Osteoblast (primary cell): ENCODE measurements at places on chromosomes 16 and 17. TPM values are rescaled to one million over a fixed set of nuclear protein-coding genes. Genes with fewer than 3 reads are reported as not detected.

- DNase-seq: peak; percentile 35
Observed at GRCh38 chr16:4401510-4401909, 14.9 kb downstream of the CORO7 start.

Gene TMEM219
- 74.3 and 84.0 TPM in 2 replicates for total RNA-seq

Gene NOMO2
- total RNA-seq: 92.5 and 106 TPM in 2 replicates

DNA sequence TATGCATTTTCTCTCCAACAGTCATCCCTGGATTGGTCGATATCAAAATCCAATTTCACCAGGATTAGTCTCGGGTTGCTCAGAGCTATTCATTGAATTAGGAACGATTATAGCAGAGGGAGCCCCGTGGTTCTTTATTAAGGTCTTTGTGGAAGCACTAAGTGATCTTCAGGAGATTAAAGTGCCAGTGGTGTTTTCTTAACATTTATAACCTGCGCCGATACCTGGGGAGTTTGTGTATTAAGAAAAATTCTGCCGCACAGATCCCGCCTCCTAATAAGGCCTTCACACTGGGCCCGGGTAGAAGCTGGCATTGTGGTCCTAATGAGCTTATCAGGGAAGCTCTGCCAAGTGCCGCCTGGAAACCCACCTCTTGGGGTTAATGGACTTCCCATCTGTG, 238.7 kb downstream of the RBFOX1 start:
- peak; percentile 45 for DNase-seq

GRCh38 chr17:47224966-47225365, 15.8 kb downstream of the MYL4 start:
- DNase-seq: peak; percentile 55

GRCh38 chr17:69574257-69575197, 160.0 kb downstream of the MAP2K6 start:
- DNase-seq: no peak

DNA sequence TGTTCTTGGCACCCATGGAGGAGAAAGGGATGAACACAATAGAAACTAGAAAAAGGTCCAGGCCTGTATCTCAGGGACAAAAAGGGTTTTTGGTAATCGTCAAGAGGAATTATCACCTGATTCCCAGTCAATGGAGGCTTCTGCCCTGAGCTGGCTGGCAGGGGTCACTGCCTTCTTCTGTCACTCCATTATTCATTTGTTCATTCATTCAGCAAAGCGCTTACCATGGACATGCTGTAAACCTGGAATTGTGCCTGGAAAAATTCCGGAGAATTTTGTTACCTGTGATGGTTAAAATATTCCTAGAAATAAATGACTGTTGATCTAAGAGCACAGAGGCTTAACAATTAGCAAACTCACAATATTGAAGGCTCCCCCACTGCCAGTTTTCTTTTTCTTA, 212.3 kb downstream of the SHISA9 start:
- no peak for DNase-seq

Gene WSCD1
- not detected in 2 replicates for total RNA-seq

DNA sequence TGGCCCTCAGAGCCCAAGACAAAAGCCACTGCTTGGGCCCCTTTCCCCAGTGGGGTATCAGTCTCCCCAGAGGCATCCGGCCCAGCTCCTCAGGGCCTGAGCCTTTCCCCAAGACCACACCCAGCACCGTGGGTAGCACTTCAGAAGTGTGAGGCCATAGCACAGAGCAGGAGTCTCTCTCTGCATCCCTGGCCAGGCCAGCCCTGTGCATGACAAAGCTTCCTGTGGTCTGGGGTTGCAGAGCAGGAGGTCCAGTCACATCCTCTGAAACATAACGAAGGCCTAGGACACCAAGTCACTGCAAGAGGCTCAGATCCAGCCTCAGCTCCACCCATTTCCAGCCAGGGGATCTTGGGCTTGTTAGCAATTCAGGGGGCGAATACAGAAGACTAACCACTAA, 56.8 kb upstream of the ZNF423 start:
- no peak for DNase-seq

GRCh38 chr16:82024316-82024715, 10.7 kb upstream of the HSD17B2 start:
- no peak for DNase-seq

Gene FN3KRP
- total RNA-seq: 10.1 and 13.8 TPM in 2 replicates

GRCh38 chr16:10318798-10319500, 66.9 kb upstream of the ATF7IP2 start:
- DNase-seq: no peak

Gene MPP2
- total RNA-seq: 0.59 and 0.72 TPM in 2 replicates

Gene ZFP3
- total RNA-seq: 3.5 and 3.6 TPM in 2 replicates

DNA sequence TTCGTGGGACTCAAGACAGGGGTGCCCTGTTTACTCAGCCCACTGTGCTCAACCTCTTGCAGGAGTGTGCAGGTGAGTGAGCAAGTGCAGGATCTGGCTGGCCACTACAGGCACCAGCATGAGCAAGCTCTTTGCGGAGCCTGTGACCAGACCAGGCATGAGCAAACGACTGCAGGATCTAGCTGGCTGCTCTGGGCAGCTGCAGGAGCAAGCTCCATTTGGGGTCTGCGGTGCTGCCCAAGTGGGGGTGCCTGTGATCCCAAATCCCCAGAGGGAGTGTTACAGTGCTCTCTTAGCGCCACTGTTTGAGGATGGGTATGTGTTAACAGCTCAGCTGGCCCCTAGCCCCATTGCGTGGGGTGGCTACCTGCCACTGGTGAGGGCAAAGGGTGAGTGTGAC, 2.4 kb downstream of the USP6 start:
- DNase-seq: no peak

Gene SLC38A8
- total RNA-seq: not detected in 2 replicates

DNA sequence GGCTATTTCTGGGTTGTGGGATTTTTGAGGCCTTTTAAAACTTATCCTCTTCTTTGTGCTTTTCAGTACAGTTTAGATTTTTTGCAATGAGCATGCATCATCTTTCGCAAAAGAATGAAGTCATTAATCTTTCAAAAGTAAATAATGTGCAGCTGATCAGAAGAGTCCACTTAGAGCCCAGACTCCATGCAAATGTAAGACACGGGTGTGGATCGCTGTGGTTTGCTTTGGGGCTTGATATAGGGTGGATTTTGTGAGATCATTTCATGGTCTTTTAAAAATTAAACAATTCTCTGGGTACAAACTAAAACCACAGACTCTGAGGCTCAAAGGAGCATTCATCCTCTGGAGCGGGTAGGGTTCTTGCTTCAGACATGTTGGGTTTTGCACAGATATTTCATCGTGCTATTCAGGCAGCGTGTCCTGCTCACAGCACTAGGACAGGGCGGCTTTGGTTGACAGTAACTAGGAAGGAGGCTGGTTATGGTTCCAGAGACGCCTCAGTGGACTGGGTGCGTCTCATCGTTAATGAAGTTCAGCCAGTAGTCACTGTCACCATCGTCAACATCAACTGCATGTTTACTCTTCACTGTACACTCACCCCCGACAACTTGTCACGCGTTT, 129.4 kb upstream of the PLCG2 start:
- DNase-seq: no peak

- no peak for DNase-seq
Observed at GRCh38 chr17:39777534-39778365, 40.0 kb downstream of the GRB7 start.

DNA sequence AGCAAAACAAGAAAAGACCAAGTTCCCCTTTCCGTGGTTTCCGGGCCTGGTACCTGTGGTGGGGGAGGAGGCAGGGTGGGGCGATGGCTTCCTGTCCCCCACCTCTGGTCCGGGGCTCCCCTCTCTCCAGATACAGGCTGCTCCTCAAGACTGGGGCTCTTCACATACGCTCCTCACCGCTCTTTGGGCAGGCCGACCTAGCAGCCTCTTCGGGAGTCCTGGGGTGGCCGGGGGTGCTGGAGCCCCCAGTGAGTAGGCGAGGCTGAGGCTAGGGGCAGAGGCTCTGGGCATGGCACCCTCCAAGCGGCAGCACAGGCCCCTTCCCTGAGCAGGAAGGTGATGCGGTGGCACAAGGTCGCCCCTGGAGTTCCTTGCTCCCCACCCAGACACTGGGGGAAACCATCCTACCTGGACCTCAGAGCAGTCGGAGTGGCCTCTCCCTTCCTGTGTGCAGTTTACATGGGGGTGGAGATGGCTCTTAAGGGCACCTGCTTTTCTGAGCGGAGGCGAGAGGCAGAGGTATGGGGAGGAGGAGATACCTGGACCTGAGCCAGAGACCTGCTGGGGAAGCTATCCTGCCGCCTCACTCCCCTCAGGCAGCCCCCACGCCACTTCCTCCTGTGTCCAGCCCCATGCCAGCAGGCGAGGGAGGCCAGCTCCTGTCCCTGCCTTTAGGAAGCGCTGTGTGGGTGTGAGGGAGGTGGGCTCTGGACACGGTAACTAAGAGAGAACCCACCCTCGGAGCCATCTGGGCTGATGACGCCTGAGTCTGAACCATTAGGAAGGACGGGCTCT, 891 bp downstream of the CORO1A start:
- DNase-seq: peak; percentile 87

DNA sequence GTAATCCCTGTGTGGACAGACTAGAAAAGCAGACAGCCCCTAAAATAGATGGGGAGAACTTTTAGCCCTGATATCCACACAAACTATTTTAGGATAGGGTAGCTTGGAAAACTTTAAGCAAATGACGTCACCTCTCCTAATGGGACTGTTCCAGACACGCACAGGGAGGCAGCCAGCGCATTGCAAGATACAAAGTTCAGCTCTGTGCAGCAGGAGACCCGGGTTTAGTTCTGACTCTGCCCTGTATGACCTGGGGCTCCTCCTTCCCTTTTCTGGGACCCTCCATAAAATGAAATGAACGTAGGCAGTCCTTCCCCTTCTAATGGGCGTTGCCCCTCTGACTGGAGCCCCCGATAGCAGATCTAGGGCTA, 6.3 kb downstream of the ZNF689 start:
- DNase-seq: no peak

DNA sequence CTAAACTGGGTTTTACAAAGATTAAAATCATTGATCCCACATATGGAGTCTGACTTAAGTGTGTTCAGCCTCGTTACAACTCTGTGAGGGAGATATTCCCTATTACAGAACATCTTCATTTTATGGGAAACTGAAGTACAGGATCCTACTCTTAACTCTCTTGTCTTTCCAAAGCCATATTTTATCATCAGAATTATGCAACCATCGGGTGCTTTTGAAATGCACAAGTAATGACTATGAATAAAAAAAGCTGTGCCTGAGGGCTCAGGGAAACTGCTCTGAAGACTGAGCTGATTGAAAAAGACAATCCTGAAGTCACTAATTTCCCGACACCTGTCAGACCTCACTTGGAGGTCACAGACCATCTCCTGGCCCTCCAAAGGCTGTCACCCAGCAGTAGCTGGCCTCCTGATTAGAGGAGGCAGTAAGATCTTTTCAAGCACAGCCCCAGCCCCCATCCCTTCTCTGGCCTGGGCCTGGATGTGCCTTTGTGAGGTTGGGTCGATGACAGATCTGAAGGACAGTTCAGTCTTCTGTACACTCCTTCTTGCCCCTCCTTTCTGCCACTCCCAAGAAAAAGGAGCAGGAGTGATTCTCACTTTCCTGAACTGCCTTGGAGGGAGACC, 5.6 kb downstream of the AKAP1 start:
- DNase-seq: no peak

Gene CACNG3
- total RNA-seq: not detected in 2 replicates

GRCh38 chr17:4901648-4902344, 1.1 kb downstream of the CHRNE start:
- DNase-seq: peak; percentile 90

Gene CMTM1
- total RNA-seq: 4.0 and 4.1 TPM in 2 replicates

DNA sequence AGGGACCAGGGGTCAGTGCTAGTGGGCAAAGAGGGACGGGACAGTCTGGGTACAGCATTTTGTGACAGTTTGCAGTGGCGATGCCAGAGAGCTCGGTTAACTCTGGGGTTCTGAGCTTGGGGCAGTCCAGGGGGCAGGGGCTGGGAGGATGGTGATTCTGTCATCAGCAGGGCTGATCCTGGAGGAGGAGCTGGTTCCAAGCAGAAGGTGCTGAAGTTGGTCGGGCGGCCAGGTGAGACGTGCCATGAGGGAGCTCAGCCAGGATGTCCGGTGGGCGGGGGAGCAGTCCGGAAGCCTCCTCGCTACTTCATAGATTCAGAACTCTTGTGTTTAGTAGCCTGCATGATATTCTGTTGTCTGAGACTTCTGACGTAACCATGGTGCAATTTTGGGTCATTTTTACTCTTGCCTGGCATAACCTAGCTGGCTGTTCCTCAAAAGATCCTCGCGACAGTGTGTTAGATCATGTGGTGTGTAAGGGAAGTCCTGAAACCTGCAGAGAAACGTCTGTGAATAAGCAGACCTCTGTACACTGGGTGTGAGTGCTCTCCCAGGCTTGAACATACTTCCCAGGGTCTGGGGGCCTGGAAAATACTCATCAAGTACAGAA, 122.0 kb downstream of the CLEC16A start:
- DNase-seq: no peak

- DNase-seq: peak; percentile 77
Observed at GRCh38 chr17:40646791-40647623, 611 bp downstream of the SMARCE1 start.
